ENCODE measurements at places on chromosomes 11 and 22.

GRCh38 chr11:12712132-12712531 lies 37.9 kb downstream of the TEAD1 start:
- DNase-seq, result no peak

DNA sequence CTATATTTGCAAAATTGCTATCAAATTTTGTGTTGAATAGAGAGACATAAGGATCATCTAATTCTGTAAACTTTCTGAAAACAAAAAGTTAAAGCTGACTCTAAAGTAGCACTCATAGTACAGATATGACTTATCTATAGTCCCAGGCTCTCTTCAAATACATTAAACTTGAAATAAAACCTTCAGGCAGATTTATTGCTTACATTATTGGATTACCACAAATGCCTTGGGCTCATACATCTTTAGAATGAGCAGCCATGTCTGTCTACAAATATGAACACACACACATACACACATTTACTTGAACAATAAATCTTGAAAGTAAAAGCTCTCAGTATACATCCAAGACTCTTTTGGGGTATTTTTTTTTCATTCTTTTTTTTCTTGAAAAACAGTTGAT lies 207.9 kb downstream of the LUZP2 start:
- no peak for DNase-seq

GRCh38 chr11:45414088-45414487 lies 127.9 kb upstream of the SYT13 start:
- no peak for DNase-seq

GRCh38 chr11:99098751-99099150 lies 78.0 kb downstream of the CNTN5 start:
- DNase-seq, result no peak

DNA sequence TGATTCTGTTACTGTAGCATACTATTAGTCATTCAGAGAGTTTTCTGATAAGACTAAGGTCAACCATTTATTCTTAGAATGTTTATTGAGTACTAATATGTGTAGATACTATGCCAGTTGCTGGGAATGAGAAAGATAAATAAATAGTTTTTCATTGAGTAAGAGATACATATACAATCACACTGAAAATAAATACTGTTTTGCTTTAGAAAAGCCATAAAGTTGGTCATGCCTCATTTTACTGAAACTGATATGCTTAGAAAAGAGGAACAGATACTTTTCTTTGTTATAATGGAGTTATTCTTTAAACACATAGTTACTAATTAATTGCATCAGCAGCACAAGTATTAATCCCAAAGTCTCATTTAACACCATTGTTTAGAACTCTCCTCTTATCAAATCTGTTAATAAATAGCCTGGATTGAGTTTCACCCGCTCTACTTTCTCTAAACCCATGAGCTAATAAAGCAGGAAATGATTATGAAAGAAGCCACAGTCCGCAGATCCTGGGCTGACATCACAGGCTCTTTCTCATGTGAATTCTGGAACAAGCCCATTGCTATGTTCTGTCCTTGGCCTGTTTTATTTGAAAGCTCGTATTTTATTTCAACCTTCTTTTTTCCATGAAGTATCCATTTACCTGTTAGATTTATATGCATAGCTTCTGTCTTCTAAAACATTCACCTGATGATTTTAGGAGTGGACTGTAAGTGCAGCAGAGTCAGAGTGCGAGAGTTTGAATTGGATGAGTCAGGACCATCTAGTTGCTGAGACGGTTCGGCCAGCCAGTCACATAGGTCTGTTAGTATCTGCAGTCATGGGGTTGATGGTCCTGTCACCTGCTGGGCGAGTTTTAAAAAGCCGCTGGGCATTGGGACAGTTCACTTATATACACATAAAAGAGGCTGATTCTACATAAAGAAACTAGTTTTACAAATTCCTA lies 35.5 kb downstream of the PIWIL4 start:
- peak; percentile 55 for DNase-seq

DNA sequence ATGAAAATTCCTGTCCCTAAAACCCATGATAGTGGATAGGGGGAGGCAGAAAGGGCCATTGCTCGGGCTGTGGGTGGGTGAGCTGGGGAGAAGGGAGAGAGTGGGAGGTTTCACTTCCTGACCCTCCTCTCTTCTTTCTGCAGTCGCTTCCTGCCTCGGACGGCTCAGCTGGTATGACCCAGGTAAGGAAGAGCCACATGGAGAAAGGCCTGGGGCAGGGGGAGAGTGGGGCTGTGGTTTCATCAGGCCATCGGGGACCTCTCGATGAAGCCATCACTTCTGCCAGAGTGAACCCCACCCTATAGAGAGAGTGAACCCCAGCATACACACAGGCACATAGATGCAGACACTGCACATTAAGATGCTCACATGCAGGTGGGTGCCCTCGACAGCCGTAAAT lies 12.6 kb downstream of the CD5 start:
- no peak for DNase-seq

All from prostate gland (tissue), 2 donors.